Cortex of kidney (tissue), 1 donor: ENCODE measurements at places on chromosomes 1 and 21.

GRCh38 chr1:199936441-199936840 lies 91.1 kb upstream of the NR5A2 start:
- no peak for DNase-seq

- no peak for DNase-seq
Observed at GRCh38 chr21:40852563-40852962, 5.6 kb upstream of the DSCAM start.

- no peak for DNase-seq
Observed at GRCh38 chr1:9892563-9893528, 17.2 kb downstream of the CTNNBIP1 start.

- DNase-seq = no peak
Observed at GRCh38 chr1:25088946-25089345, 143.4 kb downstream of the SYF2 start.

DNA sequence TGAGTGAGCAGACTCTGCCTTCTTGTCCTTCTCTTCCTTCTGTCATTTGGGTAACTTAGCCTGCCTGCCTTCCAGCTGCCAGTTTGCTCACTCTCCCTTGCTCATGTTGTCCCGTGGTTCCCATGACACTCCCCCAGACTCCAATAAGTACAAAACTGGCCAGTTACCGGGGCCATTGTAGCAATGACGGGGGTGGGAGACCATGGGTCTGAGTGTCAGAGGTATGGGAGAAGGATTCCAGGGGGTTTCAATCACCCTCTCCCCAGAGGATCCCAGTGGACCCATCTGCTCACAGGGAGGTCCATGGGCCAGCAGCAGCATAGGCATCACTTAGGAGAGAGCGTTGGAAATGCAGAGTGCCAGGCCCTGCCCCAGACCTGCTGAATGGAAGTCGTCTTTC lies 51.3 kb downstream of the CAPN9 start:
- DNase-seq = no peak

- no peak for DNase-seq
Observed at GRCh38 chr21:45921917-45922316, 59.7 kb upstream of the COL6A1 start.

- DNase-seq = no peak
Observed at GRCh38 chr1:198175423-198176170, 18.8 kb downstream of the NEK7 start.

GRCh38 chr1:56922507-56922906 lies 43.3 kb downstream of the C8B start:
- no peak for DNase-seq

GRCh38 chr1:245014247-245015029 lies 140.3 kb upstream of the KIF26B start:
- no peak for DNase-seq

- no peak for DNase-seq
Observed at GRCh38 chr1:235486321-235486720, 17.9 kb downstream of the B3GALNT2 start.

GRCh38 chr1:4046836-4047461 lies 146.9 kb upstream of the C1orf174 start:
- no peak for DNase-seq

- no peak for DNase-seq
Observed at GRCh38 chr1:44413740-44414139, 8.7 kb downstream of the RNF220 start.

GRCh38 chr1:234114648-234115307 lies 210.3 kb downstream of the SLC35F3 start:
- no peak for DNase-seq

DNA sequence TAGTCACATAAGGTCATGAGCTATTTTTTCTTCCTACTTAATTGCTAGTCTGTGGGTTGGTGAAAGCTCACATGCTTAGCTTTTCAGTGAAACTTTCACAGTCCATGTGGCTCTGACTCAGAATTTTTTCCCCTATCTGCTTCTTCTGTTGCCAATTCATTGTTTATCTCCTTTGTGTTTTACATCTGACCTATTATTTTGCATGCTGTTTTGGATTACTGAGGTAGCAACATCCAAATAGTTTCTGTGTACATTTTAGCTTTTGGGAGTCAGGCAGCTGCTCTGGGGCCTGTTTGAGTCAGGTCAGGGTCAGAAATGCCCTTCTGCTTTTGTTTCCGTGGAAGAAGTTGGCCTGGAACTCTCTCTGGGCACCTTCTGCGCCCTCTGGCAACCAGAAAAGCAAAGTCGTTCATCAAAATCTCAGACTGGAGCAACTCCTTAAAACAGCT lies 40.0 kb downstream of the ROR1 start:
- no peak for DNase-seq

DNA sequence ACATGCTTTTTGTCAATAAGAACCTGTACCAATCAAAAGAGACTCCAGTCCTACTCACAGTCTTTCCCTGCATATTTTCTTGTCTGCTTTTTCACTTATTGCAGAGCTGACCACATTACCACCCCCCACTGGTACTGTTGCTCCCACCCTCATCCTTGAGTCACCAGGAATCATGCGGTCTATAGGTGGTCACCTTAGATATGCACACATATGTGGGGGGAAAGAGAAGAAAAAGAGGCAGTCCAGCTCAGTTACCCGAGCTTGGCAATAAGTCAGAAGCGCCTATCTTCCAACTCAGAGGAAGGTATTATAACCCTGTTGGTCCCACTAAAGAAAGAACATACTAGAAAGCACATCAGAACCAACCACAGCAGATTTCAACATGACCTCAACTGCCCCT lies 119.2 kb downstream of the SMYD2 start:
- no peak for DNase-seq

GRCh38 chr1:211589782-211590721 lies 11.1 kb upstream of the SLC30A1 start:
- no peak for DNase-seq

- DNase-seq = no peak
Observed at GRCh38 chr21:33266789-33267135, 595 bp downstream of the IL10RB start.

GRCh38 chr1:32984455-32985171 lies 20.0 kb upstream of the RNF19B start:
- DNase-seq = no peak

GRCh38 chr1:9691108-9691445 lies 39.5 kb downstream of the PIK3CD start:
- DNase-seq = no peak

- DNase-seq = no peak
Observed at GRCh38 chr1:22506130-22506692, 54.6 kb downstream of the ZBTB40 start.

DNA sequence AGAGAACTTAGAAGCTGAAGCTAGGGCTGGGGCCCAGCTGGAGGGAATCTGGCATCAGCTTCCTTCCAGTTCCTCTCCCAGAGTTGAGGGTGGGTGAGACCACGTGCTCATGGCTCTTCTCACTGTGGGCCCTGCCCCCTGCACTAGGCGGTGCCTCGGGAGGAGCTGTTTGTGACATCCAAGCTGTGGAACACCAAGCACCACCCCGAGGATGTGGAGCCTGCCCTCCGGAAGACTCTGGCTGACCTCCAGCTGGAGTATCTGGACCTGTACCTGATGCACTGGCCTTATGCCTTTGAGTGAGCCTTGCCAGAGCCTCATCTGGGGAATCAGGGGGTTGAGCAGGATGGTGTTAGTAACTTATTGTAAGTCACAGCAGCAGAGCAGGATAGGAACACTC lies 16.1 kb downstream of the AKR1A1 start:
- DNase-seq = no peak

DNA sequence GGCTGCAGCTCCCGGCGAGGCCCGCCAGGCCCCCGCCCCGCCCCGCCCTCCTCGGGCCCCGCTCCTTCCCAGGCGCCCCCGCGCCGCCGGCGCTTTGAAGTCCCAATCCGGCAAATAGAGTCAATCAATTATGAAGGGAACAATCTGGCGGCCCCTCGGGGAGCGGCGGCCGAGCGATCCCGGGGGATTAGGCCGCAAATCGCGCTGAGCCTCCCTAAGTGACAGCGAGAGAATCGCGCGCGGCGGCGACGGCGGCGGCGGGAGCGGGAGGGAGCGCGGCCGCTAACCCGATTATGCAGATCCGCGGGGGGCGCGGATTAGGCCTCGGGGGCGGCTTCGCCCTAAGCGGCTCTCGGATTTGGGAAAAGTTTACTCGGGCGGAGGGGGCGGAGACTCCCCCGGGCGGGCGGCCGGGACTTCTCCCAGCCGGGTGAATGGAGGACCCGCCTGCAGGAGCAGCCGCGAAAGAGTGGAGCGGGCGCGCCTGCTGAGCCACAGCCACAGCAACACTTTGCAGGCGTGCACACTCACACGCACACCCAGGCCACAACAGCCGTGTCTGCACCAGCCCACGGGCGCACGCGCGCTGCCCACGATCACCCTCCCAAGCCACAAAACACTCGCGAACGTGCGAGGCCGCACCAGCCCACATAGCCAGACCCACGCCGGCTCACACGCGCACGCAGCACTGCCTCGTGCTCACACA lies 23.0 kb upstream of the DMBX1 start:
- DNase-seq = no peak

DNA sequence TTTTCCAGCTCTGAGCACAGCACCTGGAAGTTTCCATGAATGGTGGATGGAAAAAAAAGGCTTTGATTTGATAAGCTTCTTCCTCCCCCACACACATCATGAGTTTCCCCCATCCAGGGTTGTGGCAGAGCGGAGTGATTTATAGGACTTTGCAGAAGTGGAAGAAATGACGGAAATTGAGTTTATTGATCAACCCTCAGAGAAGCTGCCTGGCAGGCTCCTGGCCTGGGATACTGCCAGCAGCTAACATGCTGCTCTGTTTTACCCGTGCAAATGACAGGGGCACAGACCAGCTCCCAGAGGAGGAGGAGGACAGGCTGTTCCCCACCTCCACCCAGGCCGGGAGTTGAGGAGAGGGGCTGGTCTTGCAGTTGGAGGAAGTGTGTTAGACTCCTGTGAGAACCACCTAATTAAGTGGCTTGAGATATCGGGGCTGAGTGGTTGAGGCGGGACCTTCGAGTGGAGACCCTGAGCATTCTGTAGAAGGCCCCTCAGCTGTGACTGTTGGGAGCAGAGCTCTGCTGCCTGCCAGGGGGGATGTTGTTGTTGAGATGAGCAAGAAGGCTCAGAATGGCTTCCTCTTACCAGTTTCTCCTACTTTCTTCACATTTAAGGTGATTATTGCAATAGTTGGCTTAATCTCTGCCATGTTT lies 21.8 kb downstream of the ADORA1 start:
- no peak for DNase-seq

DNA sequence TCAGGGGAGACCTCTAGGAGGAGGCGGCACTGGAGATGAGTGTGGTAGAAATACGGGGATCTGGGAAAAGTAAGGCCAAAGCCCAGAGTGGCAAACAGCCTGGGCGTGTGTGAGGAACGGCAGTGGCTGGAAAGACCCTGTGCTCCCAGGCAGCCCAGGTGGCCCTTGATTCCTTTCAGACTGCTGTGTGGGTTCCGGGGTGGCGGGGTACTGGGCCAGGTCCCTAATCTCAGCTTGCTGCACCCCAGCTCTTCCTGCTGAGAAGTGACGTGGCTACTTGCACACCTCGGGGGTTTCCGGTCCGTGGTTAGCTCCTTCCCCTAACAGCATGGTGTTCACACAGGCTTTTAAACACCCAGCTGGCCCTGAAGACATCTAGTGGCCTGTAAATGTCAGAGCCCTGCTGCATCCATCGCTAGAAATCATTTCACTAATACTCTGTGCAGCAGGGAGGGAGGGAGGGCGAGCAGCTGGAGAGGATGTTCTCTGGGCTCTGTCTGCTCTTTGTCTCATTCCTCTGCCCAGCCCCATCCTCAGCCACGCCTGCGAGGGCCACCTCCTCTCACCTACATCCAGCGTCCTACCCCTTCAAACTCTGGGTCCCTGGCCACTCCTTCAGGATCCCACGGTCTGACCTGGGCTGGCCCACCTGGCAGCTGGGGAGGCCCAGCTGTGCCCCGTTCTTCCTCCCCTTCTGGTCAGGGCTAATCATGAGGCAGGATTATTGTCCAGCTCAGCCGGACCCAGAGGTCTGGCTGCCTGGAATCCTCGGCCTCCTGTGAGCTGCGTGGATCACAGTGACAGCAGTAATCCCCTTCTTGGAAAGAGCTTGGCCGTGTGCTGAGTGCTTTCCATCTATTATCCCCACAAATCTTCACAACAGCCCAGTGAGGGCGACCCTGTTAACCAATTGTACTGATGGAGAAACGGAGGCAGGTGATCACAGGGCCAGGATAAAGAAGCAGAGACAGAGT lies 7.2 kb downstream of the ZDHHC18 start:
- no peak for DNase-seq

- no peak for DNase-seq
Observed at GRCh38 chr1:211497489-211498045, 5.6 kb upstream of the RD3 start.

DNA sequence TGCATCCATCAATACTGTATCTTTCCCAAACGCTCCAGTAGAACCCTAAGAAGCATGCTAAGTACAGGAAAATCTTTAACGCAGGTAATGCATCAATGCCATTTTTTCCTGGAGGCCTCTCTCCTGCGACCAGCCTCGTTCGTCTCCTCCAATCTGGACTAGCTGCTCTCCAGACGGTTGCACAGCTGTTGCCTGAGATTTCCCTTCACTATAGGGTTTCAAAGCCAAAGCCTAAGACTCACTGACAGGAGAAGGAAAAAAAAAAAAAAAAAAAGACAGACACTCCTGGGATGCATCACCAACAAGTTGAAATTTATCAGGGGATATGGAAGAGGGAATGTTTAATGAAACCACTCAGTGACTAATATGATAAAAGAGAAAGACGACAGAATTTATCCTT lies 93.0 kb downstream of the APP start:
- DNase-seq = no peak

- no peak for DNase-seq
Observed at GRCh38 chr1:3217181-3217641, 148.2 kb downstream of the PRDM16 start.

DNA sequence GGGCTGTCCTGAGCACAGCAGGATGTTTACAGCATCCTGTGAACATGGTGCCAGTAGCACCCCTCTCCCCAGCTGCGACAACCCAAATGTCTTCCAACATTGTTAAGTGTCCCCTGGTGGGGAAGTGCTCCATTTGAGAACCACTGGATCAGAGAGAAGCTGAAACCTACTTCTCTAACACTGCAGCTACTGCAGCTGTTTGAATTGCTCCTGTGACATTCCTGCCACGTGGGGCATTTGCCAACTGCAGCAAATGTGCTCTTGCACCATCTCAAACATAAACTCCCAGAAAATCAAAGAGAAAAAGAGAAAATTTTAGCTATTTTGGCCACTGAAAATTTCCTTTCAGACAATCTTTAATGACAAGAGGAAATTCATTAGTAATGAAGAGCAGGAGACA lies 11.0 kb downstream of the SLC2A5 start:
- no peak for DNase-seq
